ENCODE measurements at places on chromosomes 16 and 17. TPM values are rescaled to one million over a fixed set of nuclear protein-coding genes. Genes with fewer than 3 reads are reported as not detected.

GRCh38 chr17:46056800-46057304, 57.8 kb downstream of the STH start:
- peaks cover 12% of the 10 kb centered on the region for H3K36me3 ChIP-seq
- H3K4me3 ChIP-seq: no peak overlapping the region
- no peaks in the 10 kb centered on the region for H3K4me1 ChIP-seq
- no peak for DNase-seq
- no peak overlapping the region for H3K27ac ChIP-seq
- H3K27me3 ChIP-seq: no peaks in the 10 kb centered on the region

- no peak overlapping the region for H3K27ac ChIP-seq
- no peak overlapping the region for H3K4me3 ChIP-seq
- H3K36me3 ChIP-seq: no peaks in the 10 kb centered on the region
- no peak for DNase-seq
- peaks cover 5% of the 10 kb centered on the region for H3K4me1 ChIP-seq
Observed at GRCh38 chr16:17329391-17329790, 141.4 kb downstream of the XYLT1 start.

The MMP25 gene
- 1.4 TPM for total RNA-seq

DNA sequence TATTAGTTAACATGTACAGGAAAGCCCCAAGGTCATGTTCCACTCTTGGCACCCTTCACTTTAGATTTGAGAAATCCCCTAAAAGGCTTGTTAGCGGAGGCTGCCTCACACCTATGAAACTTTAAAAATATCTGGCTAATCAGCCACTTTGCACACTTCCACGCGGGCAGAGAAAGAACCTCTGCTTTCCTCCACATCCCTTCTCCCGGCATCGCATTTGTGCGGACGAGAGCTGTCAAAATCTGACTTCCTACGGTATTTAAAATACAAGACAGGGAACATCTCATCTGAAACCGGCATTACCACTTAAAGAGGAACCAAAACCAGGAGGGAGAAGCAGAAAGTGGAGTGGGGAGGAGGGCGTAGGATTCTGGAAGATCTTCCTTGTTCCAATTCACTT, 422.3 kb downstream of the TMEM114 start:
- H3K4me3 ChIP-seq: no peak overlapping the region
- no peaks in the 10 kb centered on the region for H3K27me3 ChIP-seq
- no peaks in the 10 kb centered on the region for H3K36me3 ChIP-seq

- DNase-seq: peak; percentile 66
- peaks cover 7% of the 10 kb centered on the region for H3K27me3 ChIP-seq
- H3K36me3 ChIP-seq: no peaks in the 10 kb centered on the region
- H3K4me1 ChIP-seq: peaks cover 9% of the 10 kb centered on the region
- no peak overlapping the region for H3K27ac ChIP-seq
Observed at GRCh38 chr17:80981062-80981902, 10.4 kb upstream of the CHMP6 start.

The C16orf74 gene
- total RNA-seq: 1.8 TPM

GRCh38 chr17:67476787-67477335, 99.8 kb downstream of the PITPNC1 start:
- H3K4me3 ChIP-seq: no peak overlapping the region
- DNase-seq: no peak
- H3K36me3 ChIP-seq: no peaks in the 10 kb centered on the region
- H3K4me1 ChIP-seq: peaks cover 60% of the 10 kb centered on the region
- H3K27ac ChIP-seq: peak overlapping the region; percentile 89

Data from spinal cord (tissue), 10 donors.